ENCODE measurements at places on chromosomes 4 and X. TPM values are rescaled to one million over a fixed set of nuclear protein-coding genes. Genes with fewer than 3 reads are reported as not detected.

RCHY1 gene
- 25.6 TPM for total RNA-seq

UGT2B10 gene
- not detected for total RNA-seq

GRCh38 chrX:42732506-42732905, 45.5 kb downstream of the PPP1R2C start:
- no peaks in the 10 kb centered on the region for H3K27me3 ChIP-seq
- H3K4me3 ChIP-seq, result no peak overlapping the region
- H3K4me1 ChIP-seq, result no peaks in the 10 kb centered on the region
- no peaks in the 10 kb centered on the region for H3K36me3 ChIP-seq

DNA sequence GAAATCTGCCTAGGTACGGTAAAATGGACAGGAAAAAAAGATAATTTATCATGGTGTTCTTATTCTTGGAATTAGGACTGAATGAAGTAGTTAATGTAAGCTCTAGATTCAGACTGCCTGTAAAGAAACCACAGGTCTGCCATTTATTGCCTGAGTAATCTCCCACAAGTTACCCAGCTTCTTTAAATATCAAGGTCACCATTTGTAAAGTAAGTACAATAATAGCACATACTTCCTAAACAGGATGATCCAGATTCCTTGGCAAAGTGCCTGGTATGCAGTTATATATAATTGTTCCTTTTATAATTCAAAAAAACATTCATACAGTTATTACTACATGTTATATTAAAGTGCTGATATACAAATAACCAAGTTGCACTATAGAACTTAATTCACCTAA, 368.6 kb downstream of the HNRNPD start:
- DNase-seq, result no peak
- no peak overlapping the region for H3K4me3 ChIP-seq
- H3K4me1 ChIP-seq, result no peaks in the 10 kb centered on the region
- no peaks in the 10 kb centered on the region for H3K36me3 ChIP-seq

DNA sequence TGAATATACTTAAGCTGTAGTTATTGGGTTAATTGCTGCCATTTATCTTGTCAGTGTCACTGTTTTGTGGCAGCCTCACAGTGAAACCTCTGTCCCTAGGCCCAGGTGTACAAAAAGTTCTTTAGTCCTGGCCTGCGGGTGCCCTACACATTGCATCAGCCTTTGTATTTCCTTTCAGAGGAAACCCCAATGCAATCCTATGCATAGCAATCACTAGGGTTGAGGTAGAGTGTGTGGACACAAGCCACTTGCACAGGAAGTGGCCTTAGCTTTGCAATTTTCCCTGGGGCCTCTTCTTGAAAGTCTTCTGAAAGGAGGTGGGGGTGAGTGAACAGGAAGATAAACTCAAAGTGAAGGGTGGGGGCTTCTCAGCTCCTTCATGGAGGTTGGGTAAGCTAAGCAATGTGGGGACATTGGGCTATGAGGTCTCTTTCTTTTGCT, 27.8 kb downstream of the VSIG4 start:
- peak; percentile 16 for DNase-seq
- peak overlapping the region; percentile 26 for H3K4me3 ChIP-seq
- H3K27ac ChIP-seq, result peak overlapping the region; percentile 83
- no peaks in the 10 kb centered on the region for H3K27me3 ChIP-seq
- peaks cover 9% of the 10 kb centered on the region for H3K36me3 ChIP-seq

DNA sequence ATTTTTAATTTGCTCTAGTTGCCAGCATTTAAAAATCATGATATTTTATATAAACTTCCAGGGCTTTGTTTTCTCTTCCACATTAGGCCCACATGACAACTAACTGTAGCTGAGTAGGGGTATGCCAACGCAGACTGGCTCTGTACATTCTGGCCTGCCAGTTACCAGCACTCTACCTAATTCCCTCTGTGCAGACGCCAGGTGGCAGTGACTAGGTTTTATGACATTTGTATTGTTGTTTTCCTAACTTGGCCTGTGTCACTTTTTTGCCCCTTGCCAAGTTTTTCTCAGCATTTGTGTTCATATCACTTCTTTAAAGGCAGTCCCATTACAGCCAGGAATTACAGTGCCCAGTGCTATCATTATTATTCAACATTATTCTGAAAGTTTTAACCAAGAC, 347.5 kb downstream of the NKX6-1 start:
- H3K4me3 ChIP-seq, result no peak overlapping the region
- no peak overlapping the region for H3K27ac ChIP-seq
- H3K4me1 ChIP-seq, result peaks cover 3% of the 10 kb centered on the region
- no peak for DNase-seq
- no peaks in the 10 kb centered on the region for H3K36me3 ChIP-seq

DNA sequence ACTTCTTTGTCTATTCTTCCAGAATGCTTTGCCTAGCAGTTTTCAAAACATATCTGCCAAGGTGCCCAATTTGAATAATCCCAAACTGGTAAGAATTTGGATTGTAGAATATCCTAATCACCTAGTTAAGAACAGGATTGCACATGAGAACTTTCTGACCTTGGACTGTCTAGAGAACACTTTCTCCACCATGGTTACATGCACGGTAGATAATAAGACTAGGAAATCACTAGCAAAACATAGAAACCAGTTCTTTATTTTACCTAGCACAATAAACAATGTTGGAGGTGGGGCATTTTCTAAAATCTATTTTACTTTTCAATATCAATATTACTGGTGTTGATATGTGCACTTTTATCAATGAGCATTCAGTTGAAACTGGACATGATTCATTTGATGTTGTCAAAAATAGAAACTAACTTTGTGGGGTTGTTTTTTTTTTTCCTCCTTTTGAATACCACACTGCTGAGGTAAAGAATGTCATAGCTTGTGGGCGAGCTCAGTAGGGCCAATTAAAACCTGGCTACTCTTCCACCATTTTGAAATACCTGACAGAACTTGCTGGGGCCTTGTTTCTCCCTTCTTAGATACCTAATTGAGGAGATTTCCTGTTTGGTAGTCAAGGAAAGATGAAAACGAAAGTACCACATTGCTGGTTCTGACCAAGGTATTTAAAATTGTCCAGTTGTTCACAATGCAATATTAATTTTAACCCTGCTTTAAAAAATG, 10.4 kb downstream of the MID1IP1 start:
- peak overlapping the region; percentile 59 for H3K4me3 ChIP-seq
- H3K27me3 ChIP-seq, result no peaks in the 10 kb centered on the region
- no peak for DNase-seq
- H3K4me1 ChIP-seq, result peaks cover 33% of the 10 kb centered on the region
- peak overlapping the region; percentile 90 for H3K27ac ChIP-seq
- peaks cover 6% of the 10 kb centered on the region for H3K36me3 ChIP-seq

DNA sequence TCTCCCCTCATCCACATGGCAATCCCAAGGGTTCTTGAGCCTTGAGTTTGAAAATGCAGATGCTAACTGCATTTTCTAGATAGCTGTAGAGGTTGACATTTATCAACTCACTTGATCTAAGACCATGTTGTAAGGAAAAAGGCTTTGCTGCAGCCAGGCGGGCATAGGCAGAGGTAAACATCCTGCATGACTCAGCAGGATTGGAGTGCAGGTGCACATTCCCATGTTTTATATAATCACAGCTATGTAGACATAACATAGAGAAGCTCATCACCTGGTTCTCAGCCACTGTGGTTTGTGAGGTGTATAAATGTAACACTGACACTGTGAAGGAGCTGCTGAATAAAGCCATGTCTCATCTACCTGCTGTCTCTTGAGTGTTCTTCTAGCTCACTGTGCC, 62.3 kb upstream of the PDE5A start:
- H3K4me3 ChIP-seq, result no peak overlapping the region
- no peaks in the 10 kb centered on the region for H3K36me3 ChIP-seq
- H3K4me1 ChIP-seq, result no peaks in the 10 kb centered on the region
- no peak overlapping the region for H3K27ac ChIP-seq

- H3K27me3 ChIP-seq, result no peaks in the 10 kb centered on the region
- H3K36me3 ChIP-seq, result no peaks in the 10 kb centered on the region
- H3K27ac ChIP-seq, result no peak overlapping the region
- H3K4me1 ChIP-seq, result no peaks in the 10 kb centered on the region
- DNase-seq, result no peak
Observed at GRCh38 chrX:87489071-87489470, 28.5 kb upstream of the KLHL4 start.
